ENCODE measurements at places on chromosomes 13 and 19.

DNA sequence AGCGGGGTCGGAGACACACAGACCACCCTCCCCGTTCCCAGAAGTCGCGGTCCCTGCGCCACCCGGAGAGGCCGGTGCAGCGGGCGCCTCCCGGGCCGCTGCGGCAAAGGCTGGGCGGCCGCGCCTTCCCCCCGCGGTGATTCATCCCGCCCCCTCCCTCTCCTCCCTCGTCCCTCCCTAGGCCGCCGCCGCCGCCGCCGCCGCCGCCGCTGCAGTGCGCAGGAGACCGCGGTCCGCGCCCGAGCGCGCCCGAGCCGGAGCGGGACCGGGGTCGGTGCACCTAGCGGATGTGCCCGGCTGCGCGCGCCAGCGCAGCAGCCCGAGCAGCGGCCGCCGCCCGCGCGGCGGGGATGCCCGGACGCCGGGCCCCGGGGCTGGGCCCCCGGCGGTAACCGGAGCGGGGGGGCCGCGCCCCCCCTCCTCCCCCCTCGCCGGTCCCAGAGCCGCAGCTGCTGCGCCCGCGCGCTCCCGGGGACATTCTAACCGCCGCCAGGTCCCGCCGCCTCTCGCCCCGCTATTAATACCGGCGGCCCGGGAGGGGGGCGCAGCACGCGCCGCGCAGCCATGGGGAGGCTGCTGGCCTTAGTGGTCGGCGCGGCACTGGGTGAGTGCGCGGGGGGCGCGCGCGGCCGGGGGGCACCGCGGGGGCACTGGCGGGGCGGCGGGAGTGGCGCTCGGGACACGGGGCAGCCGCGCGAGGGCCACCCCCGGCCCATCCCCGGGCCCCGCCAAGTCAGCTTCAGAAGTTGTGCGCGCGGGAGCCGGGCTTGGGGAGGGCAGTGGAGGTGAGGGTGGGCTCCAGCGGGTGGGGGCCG lies at the start of gene SCN1B:
Gene SCN1B (plus strand): TSS at position 214 of the 815 bp plus-strand sequence. CDS start 351 bp downstream, at position 565.
- peak; percentile 42 for DNase-seq

DNA sequence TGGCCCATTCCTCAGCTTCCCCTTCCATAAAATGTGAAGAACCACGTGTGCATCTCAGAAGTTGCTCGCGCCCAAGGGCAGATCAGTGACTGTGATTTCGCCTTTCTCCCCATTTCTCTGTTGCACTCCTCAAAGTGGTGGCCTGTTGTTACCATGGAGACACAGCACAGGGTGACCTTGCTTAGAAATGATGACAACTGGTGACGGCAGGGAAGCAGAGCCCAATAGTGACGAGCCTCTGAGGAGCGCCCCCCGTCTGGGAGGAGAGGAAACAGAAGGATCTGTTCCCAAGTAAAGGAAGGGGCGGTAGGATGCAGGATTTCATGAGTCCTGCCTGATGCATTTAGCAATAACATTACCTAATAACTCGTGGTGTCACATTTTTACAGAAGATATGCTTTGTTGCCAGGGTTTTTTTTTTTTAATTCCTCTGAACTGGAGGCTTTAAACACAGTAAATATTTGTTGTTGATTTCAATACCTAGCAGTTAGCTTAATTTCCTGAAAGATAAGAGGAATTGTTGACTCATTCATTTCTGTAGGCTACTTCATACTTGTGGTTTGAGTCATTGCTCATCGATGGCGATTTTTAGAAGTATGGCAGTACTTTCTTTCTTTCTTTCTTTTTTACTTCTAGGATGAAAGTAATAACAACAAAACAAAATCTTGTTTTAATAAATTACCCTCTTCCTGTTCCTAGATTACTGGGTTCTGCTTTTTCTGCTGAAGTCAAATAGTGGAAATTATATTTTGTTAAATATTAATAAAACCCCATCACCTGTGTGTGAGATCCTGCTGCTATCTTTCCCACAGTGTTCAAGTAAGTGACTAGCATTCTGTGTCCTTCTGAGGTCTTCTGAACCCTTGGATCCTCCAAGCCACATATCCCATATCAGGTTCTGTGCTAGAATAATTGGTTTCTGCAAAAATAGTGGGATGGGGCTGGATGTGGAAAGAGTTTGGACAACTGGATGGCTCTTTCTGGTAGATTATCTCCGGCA lies 36.0 kb downstream of the MBNL2 start:
- no peak for DNase-seq

- no peak for DNase-seq
Observed at GRCh38 chr19:1310853-1311180, 25.1 kb downstream of the EFNA2 start.

GRCh38 chr13:49980266-49980665 lies 16.6 kb upstream of the TRIM13 start:
- DNase-seq, result no peak

DNA sequence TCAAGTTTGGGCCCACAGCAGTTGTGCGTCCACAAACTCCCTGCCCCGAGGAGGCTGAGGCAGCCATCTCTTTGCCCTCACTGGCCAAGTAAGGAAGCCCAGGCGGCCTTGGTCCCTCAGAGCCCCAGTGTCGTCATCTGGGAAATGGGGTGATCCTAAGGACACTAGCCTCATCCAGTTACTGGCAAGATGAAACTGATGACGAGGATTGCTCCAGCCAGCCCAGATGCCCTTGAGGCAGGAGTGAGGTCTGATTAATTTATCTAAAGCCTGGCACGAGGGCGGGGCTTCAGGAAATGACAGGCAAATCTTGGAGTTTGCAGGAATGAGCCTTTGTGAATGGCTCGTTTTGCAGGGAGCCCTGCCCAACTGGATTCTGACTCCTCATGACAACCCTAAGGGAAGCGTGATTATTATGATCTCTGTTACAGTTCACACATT lies 5.6 kb downstream of the LIPE start:
- no peak for DNase-seq
